Naive thymus-derived CD4-positive, alpha-beta T cell (primary cell): ENCODE measurements at places on chromosomes 6 and 20. TPM values are rescaled to one million over a fixed set of nuclear protein-coding genes. Genes with fewer than 3 reads are reported as not detected.

Gene GMNN
- 5.1 TPM for total RNA-seq

Gene DIDO1
- 69.2 TPM for total RNA-seq

Gene MLIP
- total RNA-seq: not detected

GRCh38 chr6:33187809-33188208 lies 4.5 kb downstream of the COL11A2 start:
- no peak overlapping the region for H3K27ac ChIP-seq
- H3K4me1 ChIP-seq: peaks cover 27% of the 10 kb centered on the region
- H3K27me3 ChIP-seq: no peaks in the 10 kb centered on the region
- H3K36me3 ChIP-seq: no peaks in the 10 kb centered on the region
- no peak overlapping the region for H3K4me3 ChIP-seq

Gene CENPW
- 3.9 TPM for total RNA-seq

DNA sequence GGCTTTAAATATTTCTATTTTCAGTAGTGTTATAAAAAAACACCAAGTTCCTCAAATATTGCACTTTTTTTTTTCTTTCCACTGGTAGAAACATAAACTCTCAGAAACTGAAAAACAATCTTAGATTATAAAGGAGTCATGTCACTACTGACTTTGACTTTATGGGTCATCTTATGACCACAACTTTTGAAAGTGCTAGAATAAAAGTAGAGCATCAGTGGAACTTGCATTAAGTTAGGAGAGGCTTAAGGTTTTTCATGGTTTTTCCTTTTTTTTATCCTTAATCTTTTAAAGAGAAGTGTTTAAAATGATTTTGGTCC lies 56.6 kb upstream of the SUPT3H start:
- H3K27ac ChIP-seq: no peak overlapping the region
- DNase-seq: no peak
- H3K4me1 ChIP-seq: peaks cover 32% of the 10 kb centered on the region
- no peaks in the 10 kb centered on the region for H3K36me3 ChIP-seq

- H3K36me3 ChIP-seq: no peaks in the 10 kb centered on the region
- no peak overlapping the region for H3K27ac ChIP-seq
- H3K27me3 ChIP-seq: no peaks in the 10 kb centered on the region
- DNase-seq: no peak
Measured at GRCh38 chr6:129966125-129966524, 52.3 kb upstream of the L3MBTL3 start.

- no peaks in the 10 kb centered on the region for H3K27me3 ChIP-seq
- DNase-seq: no peak
- peaks cover 35% of the 10 kb centered on the region for H3K4me1 ChIP-seq
- H3K36me3 ChIP-seq: peaks cover 12% of the 10 kb centered on the region
- H3K27ac ChIP-seq: peak overlapping the region; percentile 15
- no peak overlapping the region for H3K4me3 ChIP-seq
Measured at GRCh38 chr6:73515204-73515655, 5.6 kb downstream of the EEF1A1 start.

Gene DAAM2
- total RNA-seq: not detected

DNA sequence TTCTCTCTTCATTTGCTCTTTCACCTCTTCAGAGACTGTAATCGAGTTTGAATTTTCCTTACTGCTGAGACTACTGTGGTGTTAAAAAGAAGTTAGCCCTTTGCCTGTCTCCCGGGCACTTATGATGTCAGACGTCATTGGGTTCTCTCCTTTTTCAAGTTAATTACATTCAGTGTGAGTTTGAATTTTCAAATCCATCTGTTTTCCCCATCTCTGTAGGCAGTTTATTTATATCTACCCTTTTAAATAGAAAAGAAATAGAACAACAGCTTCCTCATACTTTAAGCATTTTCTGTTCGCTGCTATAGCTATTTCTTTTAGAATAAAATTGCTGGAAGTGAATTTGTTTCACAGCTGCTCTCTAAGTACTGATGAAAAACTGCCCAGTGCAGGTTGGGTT lies 81.4 kb downstream of the MCHR2 start:
- no peaks in the 10 kb centered on the region for H3K4me1 ChIP-seq
- H3K36me3 ChIP-seq: no peaks in the 10 kb centered on the region
- H3K4me3 ChIP-seq: no peak overlapping the region
- DNase-seq: no peak

Gene SRSF12
- total RNA-seq: not detected

DNA sequence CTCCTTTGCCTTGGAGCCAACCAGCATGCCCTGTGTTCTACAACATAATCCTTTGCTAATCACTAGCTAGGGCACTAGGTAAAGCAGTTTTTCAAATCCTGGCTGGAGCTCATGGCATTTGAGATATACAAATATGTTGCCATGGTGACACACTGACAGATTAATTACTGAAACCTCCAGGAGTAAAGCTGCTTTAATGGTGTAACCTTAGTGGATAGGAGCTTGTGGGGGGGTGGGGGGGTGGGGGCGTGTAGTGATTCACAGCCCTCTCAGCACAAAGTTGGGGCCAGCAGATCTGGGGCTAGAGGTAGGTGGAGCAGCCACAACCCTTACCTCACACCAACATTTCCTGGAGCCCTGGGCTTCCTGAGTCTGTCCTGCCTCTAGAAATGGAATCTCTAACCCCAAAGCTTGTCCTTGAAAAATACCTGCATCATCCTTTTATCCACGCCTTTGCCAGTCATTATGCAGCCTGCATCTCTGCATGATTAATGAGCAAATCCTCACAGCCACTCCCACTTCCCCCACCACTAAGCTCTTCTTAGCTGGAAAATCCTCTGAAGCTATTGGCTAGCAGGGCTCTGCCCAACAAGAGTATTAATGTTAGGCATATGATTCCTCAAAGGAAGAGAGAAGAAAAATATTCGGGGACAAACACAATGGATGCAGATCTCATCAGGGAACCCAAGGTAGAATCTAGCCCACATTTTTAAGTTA lies 84.5 kb upstream of the PRND start:
- no peak overlapping the region for H3K4me3 ChIP-seq

Gene C6orf141
- total RNA-seq: not detected

GRCh38 chr6:113271437-113271836 lies 585.7 kb upstream of the MARCKS start:
- no peak overlapping the region for H3K27ac ChIP-seq
- no peak for DNase-seq
- no peaks in the 10 kb centered on the region for H3K27me3 ChIP-seq
- H3K4me1 ChIP-seq: no peaks in the 10 kb centered on the region

Gene MROH8
- 1.6 TPM for total RNA-seq
